ENCODE measurements at places on chromosomes 3 and 15.

GRCh38 chr3:13626915-13627460, 78.1 kb downstream of the FBLN2 start:
- DNase-seq, result no peak

GRCh38 chr3:181488536-181488935, 223.2 kb upstream of the SOX2 start:
- no peak for DNase-seq

DNA sequence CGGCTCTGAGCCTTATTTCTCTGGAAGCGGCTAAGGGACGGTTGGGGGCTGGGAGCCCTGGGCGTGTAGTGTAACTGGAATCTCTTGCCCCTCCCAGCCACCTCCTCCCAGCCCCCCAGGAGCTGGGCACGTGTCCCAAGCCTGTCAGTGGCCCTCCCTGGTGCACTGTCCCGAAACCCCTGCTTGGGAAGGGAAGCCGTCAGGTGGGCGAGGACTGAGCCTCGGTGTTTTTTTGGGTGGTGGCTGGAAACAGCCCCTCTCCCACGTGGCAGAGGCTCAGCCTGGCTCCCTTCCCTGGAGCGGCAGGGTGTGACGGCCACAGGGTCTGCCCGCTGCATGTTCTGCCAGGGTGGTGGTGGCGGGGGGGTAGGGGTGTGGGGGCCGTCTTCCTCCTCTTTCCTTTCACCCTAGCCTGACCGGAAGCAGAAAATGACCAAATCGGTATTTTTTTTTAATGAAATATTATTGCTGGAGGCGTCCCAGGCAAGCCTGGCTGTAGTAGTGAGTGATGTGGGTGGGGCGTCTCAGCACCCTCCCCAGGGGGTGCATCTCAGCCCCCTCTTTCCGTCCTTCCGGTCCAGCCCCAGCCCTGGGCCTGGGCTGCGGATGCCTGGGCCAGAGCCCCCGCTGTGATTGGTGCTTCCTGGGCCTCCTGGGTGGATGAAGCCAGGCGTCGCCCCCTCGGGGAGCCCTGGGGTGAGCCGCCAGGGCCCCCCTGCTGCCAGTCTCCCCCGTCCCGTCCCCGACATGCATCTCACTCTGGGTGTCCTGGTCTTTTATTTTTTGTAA, 58.8 kb upstream of the GOLGA8A start:
- no peak for DNase-seq

- peak; percentile 88 for DNase-seq
These were observed 45.2 kb downstream of the KLHL25 start for GRCh38 chr15:85749261-85750151.

GRCh38 chr3:187139126-187139894, at the start of gene RPL39L:
RPL39L (minus strand) TSS chr3:187139496; CDS start chr3:187121300, 18,196 bp downstream.
- DNase-seq, result peak; percentile 87

- no peak for DNase-seq
These were observed 20.5 kb upstream of the FRMD5 start for GRCh38 chr15:44215594-44215993.

GRCh38 chr3:123819949-123820348, 64.2 kb downstream of the MYLK start:
- no peak for DNase-seq

- peak; percentile 78 for DNase-seq
These were observed 99.1 kb downstream of the VGLL4 start for GRCh38 chr3:11544412-11545181.

GRCh38 chr3:163951397-163951987, 1126.8 kb downstream of the SI start:
- DNase-seq, result no peak

- no peak for DNase-seq
These were observed 4.5 kb downstream of the SERPINI2 start for GRCh38 chr3:167469381-167469780.

All from left hindlimb (tissue), 1 donor.